ENCODE measurements at places on chromosomes 13 and 19.

DNA sequence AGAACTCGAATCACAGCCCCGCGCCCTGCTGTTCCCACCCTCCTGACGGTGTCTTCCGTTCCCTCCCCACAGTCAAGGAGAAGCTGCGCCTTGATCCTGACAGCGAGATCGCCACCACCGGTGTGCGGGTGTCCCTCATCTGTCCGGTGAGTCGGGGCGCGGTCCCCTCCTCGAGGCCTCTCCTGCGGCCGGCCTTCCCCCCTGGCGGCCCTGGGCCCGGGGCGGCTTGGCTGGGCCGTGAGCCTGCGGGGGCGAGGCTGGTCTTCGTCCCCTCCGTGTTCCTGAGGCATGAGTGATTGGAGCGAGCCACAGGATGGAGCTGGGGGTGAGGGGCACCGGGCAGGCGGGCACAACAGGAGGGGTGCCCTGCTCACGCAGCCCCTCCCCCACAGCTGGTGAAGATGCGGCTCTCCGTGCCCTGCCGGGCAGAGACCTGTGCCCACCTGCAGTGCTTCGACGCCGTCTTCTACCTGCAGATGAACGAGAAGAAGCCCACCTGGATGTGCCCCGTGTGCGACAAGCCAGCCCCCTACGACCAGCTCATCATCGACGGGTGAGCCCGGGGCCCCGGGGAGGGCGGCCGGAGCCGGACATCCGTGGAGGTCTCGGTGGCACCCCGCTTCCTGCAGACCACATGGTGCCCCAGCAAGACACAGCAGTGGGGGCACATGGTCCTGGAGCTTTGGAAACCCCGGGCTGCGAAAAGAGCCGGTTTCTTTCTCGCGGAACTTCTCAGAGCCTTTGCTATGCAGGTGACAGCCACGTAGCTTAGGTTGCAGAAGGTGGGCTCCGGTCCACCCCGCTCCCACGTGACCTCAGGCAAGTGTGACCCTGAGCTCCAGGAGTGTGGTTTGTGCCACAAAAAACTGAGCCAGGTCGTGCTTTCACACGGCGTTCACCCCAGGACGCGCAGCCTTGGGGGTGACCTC is 25.8 kb downstream of the PIAS4 start:
- no peak for DNase-seq

- DNase-seq: no peak
Observed at GRCh38 chr13:82092312-82092711, 1751.4 kb upstream of the SPRY2 start.

DNA sequence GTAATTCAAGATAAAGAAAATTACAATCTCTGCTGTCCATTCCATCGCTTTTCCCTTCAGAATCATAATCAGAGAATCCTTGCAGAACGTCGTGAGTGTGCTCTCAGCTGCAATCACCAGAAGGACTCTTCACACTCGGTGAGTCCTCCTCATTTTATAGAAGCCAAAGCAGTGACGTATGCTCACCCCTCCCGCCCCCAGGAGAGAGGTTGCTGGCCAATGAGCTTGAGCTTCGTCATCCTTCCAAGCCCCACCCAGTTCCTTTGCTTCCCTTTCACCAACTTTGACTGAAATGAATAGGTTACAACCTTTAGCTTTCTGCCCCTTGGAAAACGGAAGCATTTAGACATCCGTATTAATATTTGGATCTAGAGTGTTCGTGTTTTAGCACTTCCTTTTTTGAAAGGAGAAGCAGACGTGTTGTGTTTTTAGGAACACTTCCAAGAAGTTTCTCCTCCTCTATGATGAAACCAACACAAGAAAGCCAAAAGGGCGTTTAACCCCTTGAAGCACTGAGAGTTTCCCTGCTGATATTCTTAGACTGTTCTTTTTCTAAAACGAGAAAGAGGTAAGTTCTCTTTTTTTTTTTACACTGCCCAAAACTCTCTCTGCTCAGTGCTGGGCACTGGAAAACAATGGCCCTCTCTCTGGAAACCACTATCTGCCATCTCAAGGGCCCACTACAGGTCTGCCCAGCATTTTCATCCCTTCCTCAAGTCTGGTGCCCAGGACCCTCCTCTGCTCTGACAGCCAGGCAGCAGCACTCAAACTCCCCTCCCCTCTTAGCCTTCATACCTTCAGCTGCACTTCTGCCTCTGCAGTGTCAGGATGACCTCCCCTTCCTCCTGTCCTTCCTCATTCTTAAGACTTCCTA is 44.3 kb upstream of the CEACAM21 start:
- peak; percentile 54 for DNase-seq

- DNase-seq: no peak
Observed at GRCh38 chr13:91722267-91722884, 324.0 kb downstream of the GPC5 start.

GRCh38 chr19:3397266-3398022 is 31.1 kb downstream of the NFIC start:
- DNase-seq: no peak

DNA sequence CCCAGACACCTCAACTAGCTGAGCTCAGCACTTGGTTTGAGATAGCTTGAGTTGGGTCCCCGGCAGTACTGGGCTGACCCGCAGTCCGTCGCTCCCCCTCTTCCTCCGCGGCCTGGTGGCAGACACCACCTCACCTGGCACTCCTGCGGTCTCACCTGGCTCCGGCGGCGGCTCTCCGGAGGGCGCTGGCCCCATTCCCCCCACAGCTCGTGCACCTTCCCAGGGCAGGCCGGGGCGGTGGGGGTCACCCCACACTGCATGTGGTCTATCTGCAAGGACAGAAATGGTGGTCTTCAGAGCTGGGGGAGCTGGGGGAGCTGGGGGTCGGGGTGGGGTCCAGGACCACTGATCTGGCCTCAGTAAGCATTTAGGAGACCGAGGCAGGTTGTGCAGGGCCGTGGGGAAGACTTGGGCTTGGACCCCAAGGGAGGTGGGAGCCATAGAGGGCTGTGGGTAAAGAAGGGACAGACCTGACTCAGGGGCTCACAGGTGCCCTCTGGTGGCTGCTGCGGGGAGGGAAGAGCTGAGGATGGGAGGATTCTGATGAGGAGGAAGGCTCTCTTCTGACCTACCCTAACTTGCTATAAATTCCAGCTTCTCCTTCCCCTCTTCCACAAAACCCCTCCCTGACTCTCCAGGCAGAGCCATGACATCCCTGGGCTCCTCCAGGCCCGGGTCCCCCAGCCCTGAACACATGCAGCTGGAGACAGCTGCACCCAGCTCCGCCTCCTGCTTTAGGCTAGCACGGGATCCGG is 6.7 kb upstream of the PLIN4 start:
- DNase-seq: peak; percentile 61

DNA sequence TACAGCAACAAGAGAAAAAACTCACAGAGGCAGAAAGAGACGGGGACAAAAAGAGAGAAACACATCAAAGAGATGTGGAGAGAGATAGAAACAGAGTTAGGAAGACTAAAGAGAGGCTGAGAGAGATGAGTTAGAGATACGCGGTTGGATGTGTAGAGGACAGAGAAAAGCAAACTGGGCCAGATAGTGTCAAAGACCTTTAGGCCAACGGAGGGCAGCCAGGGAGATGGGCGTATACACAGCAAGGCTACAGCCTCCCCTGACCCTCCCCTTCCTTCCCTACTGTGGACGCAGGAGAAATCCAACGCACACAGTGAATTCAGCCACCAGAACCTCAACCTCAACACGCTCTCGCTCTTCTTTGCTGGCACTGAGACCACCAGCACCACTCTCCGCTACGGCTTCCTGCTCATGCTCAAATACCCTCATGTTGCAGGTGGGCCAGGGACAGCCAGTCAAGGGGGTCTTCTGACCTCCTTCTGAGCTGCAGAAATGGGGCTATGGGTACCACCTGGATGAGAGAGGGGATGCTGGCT is 18.7 kb downstream of the CYP2B6 start:
- DNase-seq: no peak

- DNase-seq: no peak
Observed at GRCh38 chr19:55172741-55173140, 6.3 kb upstream of the DNAAF3 start.

GRCh38 chr19:55176076-55176475 is 4.0 kb downstream of the SYT5 start:
- DNase-seq: no peak

DNA sequence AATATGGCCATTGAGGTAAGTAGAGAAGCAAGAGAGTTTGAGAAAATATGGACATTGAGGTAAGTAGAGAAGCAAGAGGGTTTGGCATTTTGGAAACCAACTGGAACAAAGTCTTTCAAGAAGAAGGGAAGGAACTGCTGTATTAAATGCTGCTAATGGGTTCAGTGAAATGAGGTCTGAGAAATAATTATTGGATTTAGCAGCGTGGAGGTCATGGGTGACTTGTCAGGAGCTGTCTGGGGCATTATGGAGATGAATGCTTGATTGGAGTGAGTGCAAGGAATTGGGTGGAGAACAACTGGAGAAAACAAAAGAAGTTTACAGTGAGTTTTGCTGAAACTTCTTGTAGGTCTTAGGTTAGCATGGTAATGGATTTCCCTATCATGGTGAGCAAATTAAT is 232.3 kb downstream of the ATP8A2 start:
- DNase-seq: no peak

DNA sequence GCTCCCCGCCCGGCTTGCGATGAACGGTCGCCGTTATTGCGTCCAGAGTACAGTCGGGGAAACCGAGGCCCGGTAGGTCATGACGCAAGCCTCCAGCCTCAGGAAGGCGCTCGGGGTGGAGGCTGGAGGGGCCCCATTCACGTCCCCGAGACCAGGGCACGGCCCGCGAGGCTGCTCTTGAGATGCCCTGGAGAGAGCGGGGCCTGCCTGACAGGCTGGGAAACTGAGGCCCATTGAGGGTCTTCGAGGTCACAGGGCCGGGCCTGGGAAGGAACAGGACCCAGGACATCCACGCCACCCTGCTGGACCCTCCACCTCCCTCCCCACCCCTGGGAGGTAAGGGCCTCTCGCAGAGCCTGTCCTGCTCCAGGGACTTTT is 367 bp downstream of the NDUFS7 start:
- DNase-seq: no peak

DNA sequence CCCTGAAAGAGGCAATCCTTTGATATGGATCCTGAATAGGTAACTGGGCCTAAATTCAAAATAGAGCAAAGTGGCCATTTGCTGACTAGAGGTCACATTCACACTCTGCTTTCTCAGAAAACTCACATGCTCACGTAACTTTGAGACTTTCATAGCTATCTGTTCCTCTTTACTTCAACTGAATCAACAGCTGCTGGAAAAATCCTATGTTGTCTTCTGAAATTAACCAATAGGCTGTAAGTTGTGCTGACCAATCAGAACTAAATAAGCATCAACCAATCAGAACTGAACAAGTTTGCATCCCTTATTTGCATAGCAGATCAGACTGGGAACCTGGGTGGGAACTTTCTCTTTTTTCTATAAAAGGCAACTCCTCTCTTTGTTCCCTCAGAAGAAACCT is 24.0 kb upstream of the TBC1D4 start:
- DNase-seq: no peak

DNA sequence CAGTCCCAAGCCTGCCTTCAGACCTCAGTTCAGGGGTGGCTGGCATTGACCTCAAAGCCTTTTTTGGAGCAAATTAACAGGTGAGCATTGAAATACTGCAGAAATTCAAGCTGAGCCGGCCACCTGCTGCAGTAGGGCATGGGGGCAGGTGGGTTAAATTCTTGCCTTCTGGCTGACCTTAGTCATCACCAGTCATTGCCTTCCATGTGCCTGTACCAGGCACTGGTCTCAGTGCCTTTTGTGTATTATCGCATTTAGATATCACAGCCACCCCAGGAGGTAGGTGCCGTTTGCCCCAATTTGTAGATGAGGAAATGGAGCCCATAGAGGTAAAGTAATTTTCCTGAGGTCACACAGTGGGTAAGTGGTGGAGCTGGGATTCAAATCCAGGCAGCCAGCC is 7.2 kb downstream of the PPP1R37 start:
- no peak for DNase-seq

DNA sequence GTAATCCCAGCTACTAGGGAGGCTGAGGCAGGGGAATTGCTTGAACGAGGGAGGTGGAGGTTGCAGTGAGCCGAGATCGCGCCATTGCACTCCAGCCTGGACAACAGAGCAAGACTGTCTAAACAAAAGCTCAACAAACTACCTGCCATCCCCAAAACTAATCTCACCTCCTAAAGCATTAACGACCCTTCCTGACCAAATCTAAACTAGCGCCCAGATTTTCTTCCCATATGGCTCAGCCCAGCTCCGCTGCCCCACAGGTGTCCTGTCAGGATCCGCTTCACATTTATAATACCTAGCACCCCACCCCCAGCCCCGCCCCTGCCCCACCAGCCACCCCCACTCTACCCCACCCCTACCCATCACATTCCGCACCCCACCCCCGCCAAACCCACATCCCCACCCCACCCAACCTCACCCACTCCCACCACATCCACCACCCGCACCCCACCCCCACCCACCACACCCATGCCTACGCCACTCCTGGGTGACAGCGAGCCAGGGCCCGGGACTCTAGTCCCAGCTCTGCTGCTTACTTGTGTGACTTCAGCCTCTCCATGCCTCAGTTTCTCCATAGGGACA is 599 bp downstream of the C19orf12 start:
- no peak for DNase-seq

All from right hindlimb (tissue), 1 donor.